ENCODE measurements at places on chromosomes 1 and 21. TPM values are rescaled to one million over a fixed set of nuclear protein-coding genes. Genes with fewer than 3 reads are reported as not detected.

KIAA1614 gene
- 1.0 TPM for total RNA-seq

- peak; percentile 24 for DNase-seq
Measured at GRCh38 chr1:209248649-209249279, 334.8 kb upstream of the CAMK1G start.

DNA sequence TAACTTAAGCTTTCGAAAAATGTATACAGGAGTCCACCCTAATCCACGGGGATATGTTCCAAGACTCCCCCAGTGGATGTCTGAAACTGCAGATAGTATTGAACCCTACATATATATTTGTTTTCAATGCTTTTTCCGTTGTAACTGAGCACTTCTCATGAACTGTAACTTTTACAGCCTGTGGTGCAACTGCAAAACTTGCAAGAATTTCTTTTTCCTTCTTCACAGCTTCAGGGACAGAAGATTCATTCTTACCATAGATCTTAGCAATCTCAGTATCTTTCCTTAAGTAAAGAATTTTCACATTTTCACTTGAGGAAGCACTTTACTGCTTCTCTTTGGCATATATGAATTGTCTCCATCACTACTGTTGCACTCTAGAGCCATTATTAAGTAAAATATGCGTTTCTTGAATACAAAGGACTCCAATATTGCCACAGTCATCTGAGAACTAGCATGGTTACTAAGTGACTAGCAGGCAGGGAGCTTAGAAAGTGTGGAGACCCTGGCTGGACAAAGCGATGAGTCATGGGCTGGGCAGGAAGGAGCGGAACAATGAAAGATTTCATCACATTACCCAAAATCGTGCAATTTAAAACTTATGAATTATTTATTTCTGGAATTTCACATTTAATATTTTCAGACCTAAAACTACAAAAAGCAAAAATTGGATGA is 14.1 kb downstream of the DPYD start:
- peak; percentile 32 for DNase-seq

TFF1 gene
- not detected for total RNA-seq

DNA sequence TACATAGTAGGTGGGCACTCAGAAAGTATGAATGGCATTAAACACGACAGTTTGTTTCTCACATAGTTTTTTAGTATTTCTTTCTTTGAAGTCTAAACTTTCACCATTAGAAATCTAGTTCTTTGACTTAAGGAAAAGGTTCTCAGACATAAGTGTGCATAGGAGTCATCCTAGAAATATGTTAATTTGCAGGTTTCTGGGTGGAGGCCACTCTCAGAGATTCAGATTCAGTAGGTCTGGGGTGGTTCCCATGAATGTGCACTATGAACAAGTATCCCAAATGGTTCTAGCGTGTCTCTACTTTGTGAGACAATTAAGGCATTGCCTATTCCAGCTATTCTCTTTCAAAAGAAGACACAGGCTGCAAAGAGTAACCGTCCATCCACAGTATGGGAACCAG is 119.3 kb downstream of the NGF start:
- DNase-seq: no peak

UHMK1 gene
- total RNA-seq: 58.8 TPM

DNA sequence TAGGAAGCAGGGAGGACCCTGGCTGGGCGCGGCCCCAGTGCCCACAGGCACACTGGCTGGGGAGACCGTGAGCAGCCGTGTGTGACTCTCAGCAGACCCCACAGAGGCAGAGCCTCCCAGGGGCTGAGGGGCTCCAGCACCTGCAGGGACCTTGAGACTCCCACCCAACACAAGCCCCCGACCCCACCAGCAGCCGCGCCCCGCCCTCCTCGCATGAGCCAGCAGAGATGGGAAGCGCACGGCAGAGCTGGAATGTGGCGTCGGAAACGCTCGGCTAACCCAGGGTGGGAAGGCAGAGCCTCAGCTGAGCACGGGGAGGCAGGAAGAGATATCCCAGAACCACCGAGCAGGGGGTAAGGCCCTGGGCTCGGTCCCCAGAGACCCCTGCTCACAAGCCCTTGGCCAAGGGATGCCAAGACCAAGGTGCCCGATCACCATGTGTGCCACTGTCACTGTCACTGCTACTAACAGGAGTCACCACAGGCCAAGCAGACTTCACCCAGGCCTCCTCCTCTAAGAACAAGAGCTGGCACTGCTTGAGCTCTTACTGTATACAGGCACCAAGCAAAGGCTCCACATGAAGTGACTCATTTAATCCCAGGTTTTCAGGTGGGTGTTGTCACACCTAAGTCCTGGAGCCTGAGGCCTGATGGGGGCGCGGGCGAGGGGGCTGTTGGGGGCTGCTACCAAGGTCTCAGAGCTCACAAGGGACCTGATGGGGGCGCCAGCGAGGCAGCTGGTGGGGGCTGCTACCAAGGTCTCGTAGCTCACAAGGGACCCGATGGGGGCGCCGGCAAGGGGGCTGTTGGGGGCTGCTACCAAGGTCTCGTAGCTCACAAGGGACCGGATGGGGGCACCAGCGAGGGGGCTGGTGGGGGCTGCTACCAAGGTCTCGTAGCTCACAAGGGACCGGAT is 20.1 kb downstream of the MEGF6 start:
- DNase-seq: no peak

- no peak for DNase-seq
Measured at GRCh38 chr1:205907794-205908193, 35.5 kb downstream of the SLC26A9 start.

GRCh38 chr21:38379147-38379546 is 119.1 kb downstream of the ERG start:
- DNase-seq: no peak

SPATA46 gene
- total RNA-seq: not detected

DNA sequence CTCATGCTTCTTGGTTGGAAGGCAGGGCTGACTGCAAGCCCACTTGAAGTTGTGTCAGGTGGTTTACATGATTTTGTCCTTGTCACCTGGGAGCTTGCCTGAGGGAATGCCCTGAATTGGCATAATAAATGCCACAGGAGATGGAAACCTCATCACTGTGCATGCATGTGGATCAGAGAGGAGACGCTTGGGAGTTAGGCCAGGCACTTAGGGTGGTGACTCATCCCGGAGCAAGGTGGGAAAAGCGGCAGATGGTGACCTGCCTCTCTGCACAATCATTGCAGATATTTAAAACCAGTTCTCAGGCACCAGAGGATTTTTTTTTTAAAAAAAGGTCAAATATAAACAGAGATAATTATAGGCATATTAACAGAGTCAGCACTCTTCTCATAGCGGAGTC is 202.2 kb upstream of the KIAA0040 start:
- DNase-seq: no peak

SPRR3 gene
- 0.69 TPM for total RNA-seq

- DNase-seq: no peak
Measured at GRCh38 chr1:204419064-204419403, 7.4 kb upstream of the PPP1R15B start.

DNA sequence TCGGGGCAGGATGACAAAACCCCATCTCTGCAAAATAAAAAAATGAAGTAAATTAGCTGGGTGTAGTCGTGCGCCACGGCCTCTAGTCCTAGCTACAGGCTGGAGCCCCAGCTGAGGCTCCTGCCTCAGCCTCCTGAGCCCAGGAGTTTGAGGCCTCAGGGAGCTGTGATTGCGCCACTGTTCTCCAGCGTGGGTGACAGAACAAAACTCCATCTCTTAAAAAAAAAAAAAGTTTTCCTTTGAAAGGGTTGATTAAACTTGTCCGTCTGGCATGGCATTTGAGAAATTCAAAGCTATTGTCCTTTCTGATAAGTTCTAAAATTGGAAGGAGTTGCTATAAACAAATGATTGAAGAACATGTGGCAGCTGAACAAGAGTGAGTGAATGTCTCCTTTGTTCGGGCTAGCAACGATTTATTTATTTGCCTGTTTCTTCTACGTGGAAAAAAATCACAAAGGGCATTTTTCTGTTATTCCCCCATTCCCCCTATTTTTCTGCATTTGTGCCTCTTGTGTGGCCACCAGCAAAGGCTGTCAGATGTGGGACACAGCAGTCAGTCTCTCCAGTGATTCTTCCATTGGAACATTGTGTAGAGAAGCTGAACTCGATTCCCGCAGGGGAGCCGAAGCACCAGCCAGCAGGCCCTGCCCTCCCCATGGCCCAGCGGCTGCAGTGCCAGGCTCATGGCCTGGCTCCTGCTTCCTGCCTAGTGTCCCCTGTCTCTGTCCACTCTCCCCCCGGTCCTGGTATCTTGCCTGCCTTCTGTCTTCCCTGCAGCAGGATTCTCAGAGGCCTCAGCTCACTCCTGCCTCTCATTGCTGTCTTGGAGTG is 21.5 kb upstream of the PWP2 start:
- no peak for DNase-seq

NKAIN1 gene
- not detected for total RNA-seq

DNA sequence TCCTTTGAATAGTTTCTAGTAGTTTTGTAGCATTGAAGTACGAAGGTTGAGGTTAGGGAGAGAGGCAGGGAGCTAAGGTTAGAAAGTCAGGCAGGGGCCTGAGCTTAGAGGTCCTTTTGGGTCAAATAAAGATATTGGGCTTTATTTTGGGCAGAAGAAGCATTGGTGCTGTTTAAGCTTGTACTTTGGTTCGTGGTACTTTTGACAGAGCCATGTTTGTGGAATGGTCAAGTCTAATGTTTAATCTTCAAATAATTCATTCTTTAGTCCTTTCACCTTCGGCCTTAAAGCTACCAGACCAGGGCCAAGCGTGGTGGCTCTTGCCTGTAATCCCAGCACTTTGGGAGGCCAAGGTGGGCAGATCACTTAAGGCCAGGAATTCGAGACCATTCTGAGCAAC is 12.5 kb downstream of the FGGY start:
- no peak for DNase-seq

GRCh38 chr1:29852248-29852647 is 615.9 kb downstream of the PTPRU start:
- no peak for DNase-seq

- DNase-seq: peak; percentile 63
Measured at GRCh38 chr1:154747380-154747739, 122.7 kb downstream of the KCNN3 start.

SYNC gene
- 4.7 TPM for total RNA-seq

DNA sequence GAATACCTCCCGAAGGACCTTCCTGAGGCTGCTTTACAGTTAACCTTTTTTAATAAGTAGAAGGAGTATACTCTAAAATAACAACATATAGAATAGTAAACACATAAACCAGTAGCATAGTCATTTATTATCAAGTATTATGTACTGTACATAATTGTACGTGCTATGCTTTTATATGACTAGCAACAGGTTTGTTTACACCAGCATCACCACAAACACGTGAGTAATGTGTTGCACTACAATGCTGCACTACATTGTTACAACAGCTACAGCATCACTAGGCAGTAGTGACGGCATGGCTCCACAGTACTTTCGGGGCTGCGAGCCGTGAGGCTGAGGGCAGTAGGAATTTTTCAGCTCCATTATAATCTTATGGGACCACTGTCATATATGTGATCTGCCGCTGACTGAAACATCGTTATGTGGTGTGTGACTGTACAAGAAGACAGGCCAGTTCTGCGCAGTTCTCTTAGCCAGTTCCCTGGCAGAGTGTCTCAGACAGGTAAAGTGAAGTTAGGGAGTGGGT is 82.8 kb upstream of the LRRC8D start:
- no peak for DNase-seq

- DNase-seq: no peak
Measured at GRCh38 chr1:100539836-100540536, 2.0 kb downstream of the GPR88 start.

DNA sequence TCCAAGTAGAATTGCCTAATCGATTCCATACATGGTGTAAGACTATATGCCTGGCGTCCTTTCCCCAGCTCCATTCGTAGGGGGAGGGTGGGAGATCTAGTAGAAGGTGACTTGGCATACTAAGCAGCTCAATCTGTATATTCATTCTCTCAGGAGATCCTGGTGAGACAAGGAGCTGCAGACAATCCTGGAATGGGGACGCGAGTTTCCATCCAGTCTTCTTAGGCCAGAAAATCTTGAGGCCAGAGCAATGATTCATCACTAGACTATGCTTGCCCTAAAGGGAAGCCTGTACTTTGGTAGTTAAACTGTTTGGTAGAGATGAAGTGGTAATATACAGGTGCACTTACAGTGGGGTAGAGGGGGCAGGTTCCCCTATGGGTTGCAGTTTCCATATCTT is 468.7 kb downstream of the ADGRL2 start:
- DNase-seq: no peak

FAM151A gene
- total RNA-seq: not detected

DNA sequence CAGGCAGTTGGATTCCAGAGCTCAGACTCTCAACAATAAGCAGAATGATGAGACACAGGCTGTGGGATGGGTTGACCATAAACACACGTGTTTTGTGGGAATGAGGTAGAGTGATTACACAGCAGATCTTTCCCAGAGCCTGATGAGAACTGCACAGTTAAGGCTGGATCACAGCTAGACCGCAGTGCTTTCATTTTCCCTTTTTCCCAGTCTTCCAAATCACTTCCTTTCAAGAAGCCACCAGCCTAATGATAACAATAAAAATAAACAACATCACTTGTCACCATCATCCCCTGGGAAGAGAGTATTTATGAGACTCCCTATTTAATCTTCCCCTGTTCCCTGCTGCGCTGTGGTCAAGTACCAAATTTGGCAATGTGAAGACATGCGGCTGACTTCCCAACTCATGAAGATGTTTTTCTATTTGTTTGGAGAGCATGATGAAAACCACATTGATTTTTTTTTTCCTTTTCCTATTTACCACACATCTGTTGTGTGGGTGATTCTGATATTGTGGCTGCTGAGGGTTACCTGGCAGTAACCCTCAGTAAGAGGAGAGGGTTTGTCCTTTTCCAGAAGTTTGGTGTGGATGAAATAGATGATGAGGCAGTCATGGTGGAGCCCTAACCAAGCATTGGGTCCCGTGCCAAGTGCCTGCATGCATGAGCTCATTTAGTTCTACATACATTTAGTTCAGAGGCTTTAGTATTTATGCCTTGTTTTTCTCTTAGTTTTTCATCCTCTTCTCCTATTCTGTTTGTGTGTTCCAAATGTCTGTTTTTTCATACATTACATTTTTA is 248.9 kb upstream of the HOOK1 start:
- DNase-seq: peak; percentile 59

DNA sequence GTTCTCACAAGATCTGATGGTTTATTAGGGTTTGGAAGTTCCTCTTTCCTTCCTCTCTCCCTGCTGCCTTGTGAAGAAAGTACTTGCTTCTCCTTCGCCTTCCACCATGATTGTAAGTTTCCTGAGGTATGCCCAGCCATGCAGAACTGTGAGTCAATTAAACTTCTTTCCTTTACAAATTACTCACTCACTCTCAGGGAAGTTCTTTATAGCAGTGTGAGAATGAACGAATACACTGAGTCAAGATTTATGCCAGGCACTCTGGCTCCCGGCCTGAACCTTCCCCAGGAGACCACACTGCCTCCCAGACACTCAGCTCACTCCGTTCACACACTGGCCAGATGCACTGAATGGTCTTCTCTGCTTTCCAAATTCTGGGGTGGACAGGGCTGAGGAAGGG is 308.3 kb upstream of the AJAP1 start:
- DNase-seq: no peak

NECAP2 gene
- total RNA-seq: 36.5 TPM
